ENCODE measurements at places on chromosomes 4 and X.

- DNase-seq = no peak
Measured at GRCh38 chrX:76453737-76454406, 26.4 kb downstream of the MAGEE1 start.

DNA sequence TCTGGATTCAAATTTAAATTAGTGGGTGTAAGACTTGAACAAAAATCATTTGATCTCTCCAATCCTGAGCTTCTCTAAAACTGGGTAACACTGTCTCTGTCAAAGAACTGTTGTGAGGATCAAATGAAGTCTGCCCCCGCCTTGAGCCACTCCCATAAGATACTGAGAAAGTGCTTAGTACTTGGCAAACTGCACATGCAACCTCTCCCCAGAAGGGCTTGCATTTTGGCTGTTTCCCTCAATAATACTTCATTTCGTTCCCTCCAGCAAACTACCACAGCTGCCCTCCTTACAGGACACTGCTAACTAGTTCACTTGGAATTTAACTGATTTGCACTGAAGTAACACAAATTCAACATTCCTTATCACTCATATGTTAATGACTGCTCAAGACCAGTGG is 79.8 kb downstream of the APBB2 start:
- no peak for DNase-seq

DNA sequence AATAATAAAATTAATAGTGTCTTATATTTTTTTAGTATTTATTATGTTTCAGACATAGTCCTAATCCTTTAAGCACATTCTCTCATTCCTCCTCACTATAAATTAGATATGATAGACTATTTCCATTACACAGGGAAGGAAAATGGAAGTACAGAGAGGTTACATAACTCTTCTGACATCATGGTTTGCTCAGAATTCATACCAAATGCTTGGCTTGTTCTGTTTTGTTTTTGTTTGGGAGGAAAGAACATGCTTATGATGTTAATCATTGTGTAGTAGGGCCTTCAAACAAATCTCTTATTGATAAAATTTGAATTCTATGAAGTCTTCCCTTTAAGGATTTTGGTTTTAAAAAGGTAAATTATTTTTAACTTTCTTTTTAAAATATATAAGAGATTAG is 59.5 kb downstream of the RXFP1 start:
- no peak for DNase-seq

DNA sequence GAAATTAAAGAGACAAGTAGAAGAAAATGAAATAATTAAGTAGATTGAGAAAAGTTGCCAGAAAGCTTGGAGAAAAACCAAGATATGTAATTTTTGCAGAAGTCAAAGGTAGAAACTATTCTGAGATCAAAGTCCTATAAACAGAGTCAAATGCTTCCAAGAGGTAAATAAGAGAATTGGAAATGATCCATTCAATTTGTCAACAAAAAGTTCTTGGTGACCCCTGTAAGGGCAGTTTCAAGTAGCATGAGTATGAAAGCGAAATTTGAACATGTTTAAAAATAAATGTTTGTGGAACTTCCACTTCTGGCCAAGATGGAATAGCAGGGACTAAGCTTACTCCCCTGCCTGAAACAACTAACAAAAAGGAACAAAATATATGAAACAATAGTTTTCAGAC is 562.0 kb downstream of the SMARCA1 start:
- DNase-seq = no peak

DNA sequence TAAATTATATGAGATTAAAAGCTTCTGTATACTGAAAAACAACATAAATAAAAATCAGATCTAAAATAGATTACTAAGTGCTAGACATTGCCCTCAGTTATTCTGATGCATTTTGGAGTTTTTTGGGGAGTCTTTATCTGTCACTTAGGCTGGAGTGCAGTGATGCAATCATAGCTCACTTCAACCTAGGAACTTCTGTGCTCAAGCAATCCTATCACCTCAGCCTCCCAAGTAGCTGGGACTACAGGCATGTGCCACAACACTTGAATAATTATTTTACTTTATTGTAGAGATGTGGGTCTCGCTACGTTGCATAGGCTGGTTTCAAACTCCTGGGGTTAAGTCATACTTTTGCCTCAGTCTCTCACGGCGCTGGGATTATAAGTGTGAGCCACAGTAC is 31.7 kb downstream of the HSD17B11 start:
- no peak for DNase-seq

GRCh38 chr4:44736900-44737299 is 10.5 kb upstream of the GNPDA2 start:
- no peak for DNase-seq

GRCh38 chr4:106062452-106062875 is 167.2 kb downstream of the NPNT start:
- DNase-seq = no peak

DNA sequence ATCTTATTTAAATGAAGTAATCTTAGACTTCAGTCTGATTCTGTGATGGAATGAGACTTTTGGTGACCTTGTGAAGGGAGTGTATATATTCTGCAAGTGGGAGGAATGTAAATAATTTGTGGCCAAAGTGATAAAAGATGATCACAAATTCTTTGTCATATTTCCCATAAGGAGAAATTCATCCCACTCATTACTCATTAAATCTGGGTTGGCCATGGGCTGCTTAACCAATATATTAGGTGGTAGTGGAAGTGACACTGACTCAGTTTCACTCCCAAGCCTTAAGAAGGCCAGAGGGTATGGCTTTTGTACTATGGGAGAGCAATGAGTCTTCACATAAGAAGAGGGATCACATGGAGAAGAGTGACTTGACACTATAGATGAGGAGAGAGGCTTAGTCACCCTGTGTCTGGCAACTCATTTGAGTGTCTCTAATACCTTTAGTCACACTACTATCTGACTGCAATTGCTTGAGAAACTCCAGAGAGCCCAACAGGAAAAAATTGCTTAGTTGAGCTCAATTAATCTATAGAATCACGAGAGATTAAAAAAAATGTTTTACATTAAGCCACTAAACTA is 408.2 kb upstream of the PITX2 start:
- DNase-seq = no peak

GRCh38 chrX:123155327-123155726 is 28.8 kb upstream of the GRIA3 start:
- no peak for DNase-seq

DNA sequence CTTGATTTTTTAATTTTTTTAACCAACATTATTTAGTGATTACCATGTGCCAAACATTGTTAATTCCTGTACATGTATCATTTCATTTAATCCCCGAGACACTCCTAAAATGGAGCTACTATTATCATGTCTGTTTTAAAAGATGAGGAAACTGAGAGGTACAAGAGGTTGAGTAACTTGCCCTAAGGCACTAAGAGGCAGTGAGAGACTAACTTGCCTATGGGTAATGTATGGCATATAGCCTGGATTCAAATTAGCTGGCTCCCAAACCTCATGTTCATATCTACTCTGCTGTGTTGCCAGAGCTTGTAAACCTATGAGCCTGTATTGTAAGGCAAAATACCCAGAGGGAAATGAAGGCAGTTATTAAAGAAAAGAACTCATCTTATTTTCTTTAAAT is 443.6 kb downstream of the IL15 start:
- DNase-seq = no peak

DNA sequence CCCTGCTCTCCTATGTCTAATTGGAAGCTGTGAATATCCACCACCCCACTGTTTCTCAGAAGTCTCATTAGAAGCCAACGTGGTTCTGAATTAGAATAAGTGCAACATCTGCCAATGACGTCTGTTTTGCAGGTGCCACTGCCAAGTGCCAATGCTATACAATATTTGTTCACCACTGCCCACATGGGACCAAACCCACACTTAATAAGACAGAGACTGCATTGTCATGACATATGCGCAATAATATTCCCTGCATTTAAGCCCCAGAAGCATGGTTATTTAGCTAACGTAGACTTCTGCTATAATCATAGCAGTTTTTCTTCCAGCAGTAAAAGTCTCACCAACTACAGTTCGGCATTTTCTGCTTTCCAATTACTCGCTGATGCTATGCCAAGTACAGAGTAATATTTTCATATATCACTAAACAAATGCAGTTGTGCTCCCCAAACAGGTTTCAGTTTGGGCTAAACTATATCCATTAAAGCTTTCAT is 262.5 kb upstream of the PCDH18 start:
- DNase-seq = no peak

- no peak for DNase-seq
Measured at GRCh38 chr4:123476089-123476488, 79.5 kb downstream of the SPRY1 start.

- DNase-seq = no peak
Measured at GRCh38 chrX:13499736-13500135, 69.7 kb upstream of the EGFL6 start.

GRCh38 chr4:177413076-177413475 is 29.2 kb downstream of the AGA start:
- no peak for DNase-seq

DNA sequence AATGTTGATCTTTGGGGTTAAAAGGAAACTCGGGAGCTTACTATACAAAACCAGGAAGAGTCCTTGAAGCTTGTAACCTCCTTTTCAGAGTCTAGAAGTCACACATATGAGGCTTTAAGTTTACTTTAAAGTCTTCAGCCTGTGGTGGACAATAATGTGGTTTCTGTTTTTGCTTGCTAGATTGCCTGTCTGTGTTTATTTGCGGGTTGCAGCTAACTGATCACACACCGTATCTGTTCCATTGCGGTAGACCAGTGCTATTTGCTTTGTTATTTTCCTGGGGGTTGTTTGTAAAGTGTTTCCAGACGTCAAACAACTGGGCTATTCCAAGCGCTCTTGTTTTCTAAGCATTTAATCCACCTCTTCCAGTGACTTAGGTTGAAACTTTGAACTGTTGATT is 143.0 kb upstream of the GYPA start:
- no peak for DNase-seq

DNA sequence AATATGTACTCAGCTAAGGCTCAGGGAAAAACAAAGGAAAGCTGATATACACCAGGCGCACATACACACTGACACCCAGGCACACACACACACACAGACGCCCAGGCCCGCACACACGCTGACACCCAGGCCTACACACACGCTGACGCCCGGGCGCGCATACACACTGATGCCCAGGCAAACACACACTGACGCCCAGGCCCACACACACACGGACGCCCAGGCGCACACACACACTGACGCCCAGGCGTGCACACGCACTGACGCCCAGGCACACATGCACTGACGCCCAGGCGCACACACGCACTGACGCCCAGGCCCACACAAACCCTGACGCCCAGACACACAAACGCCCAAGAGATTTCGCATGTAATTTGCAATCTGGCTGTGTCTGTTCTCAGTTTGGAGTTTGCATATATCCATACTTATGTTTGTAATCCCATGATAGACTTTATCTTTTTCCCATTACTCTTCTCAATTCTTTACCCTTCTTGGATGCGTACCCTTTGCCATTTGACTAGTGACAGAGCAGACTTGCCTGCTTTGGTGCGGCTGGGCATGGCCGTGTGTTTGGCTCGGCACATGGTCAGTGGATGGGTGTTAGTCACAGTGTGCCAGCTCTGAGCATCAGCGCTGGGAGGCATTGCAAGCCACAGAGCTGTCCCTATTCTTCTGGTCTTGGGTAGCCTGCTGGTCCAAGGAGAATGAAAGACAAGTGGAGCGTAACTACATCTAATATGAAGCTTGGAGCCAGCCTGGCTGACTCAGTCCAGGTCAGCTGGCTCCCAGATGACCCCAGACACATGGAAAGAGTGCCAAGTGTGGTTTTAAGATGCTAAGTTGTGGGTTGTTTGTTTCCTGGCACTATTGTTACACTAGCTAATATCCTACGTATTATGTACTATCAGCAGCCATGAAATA is 632.4 kb upstream of the ZFP42 start:
- no peak for DNase-seq

DNA sequence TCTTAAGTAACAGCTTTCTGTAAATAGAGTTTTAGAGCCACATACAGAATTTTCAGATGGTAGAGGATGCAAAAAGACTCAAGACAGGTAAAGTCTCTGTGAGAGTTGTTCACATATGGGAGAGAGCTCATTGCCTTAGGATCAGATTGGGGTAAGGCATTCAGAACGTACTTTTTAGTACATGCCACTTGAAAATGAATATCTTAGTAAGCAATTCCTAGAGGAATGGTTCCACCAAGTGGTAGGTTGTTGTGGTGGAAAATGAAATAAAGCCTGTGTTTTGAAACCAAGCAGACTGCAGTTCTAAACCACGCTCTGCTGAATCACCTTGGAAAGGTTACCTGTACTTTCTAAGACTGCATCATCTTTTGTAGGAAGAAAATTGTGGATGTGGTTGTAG is 547.0 kb upstream of the LCORL start:
- DNase-seq = no peak

GRCh38 chr4:154643493-154643892 is 31.0 kb upstream of the FGG start:
- DNase-seq = no peak

- DNase-seq = no peak
Measured at GRCh38 chr4:185697488-185697887, 114.5 kb downstream of the SORBS2 start.

DNA sequence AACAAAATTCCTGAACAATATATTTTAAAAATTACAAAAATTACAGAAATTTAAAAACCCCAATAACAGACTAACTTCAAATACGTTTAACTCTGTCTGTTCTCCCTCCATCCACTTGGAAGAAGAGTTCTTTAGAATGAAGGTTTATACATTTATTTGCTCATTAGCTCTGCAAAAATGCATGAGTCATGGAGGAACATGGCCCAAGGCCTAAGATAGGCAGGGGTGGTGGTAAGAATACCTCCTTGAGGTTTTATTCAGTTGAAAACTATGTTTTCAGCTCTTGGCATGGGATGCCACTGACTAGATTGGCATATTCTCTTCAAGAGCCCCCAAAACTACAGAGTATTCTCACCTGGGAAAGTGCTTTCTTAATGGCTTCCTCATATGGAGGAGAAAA is 8.8 kb upstream of the LRRC66 start:
- DNase-seq = no peak

DNA sequence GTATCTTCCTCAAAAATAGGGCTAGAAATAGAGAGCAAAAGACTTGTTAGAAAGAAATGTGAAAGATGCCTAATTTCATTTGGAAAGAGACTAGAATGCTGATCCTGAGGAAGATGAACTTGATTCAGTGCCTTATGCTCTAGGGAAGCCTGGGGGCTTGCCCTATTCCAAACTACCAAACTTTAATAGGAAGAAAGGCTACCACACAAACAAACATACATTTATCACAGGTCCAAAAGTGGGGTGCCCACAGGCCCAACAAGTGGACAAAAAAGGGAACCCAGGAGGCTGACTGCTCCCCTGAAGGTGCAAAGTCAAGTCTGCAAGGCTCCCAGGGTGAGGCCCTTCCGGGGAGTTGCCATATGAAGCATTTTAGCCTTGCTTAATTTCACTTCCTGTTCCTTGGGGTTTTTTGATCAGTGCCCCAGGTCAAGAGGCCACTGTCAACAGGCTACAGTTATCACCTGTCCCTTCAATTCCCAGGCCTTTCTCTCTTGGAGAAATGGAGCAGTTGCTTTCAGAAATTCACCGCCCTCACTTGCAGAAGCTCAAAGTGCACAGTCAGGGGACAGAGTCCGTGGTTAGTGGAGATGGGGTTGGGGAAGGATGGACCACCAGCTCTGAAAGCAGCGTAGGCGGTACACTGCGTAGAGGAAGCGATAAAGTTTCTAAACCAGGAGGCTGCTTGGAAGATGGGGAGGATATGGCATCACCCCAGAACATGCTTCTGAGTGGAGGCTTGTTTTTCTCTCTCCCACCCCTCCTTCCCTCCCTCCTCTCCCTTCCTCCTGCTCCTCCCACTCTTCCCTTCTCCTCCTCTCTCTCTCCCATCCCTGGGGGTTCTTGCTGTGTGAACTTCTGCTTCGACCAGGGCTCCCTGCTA is 36.4 kb downstream of the TMEM154 start:
- DNase-seq = no peak

- DNase-seq = no peak
Measured at GRCh38 chrX:147875866-147876596, 35.7 kb upstream of the FMR1 start.

Measured in activated T-cell treated with anti-CD3 and anti-CD28 coated beads for 4 hours (primary cell).